Hypothalamus (tissue), 51 donors: ENCODE measurements at places on chromosomes 2 and 18.

- DNase-seq: no peak
Measured at GRCh38 chr2:177397481-177398289, 5.1 kb downstream of the AGPS start.

- no peak for DNase-seq
Measured at GRCh38 chr2:218834685-218835084, 3.1 kb upstream of the PRKAG3 start.

DNA sequence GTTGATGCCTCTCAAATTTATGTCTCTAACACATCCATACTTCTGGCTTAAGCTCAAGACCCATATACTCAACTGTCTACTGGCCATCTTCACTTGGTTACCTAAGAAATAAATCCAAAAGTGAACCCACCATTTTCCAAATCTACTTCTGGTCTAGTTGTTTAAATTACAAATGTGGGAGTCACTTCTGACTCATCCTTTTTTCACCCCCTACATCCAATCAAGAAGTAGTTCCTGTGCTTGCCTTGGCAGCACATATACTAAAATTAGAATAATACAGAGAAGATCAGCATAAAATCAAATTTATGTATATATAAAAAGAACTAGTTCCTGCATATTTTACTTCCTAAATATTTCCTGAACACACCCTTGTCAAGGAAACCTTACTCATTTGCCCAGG lies 53.6 kb downstream of the STRN start:
- no peak for DNase-seq

GRCh38 chr2:206611191-206611590 lies 31.1 kb upstream of the FAM237A start:
- no peak for DNase-seq

DNA sequence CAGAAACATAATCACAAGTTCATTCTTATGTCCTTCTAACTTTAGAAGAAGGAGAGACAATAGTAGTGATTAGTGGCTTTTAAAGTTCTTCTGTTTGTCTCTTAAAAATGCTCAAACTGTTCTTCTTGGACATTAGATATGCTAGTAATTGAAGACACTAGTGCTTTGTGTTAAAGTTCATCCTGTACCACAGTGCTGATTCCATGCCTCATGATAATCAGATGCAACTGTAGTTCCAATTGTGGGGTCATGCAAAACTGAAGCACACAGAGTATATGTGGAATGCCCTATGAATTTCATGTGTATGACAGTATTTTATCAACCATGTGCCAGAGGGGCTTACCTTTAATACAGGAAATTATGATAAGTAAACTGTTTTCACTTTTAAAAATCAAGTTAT lies 11.4 kb upstream of the KCNJ13 start:
- DNase-seq: no peak
